NCI-H446 treated with DMSO at 0.1 percent for 48 hours (cell line): ENCODE measurements at places on chromosomes 7 and 10.

- DNase-seq, result no peak
Measured at GRCh38 chr7:26153241-26153822, 1.3 kb downstream of the NFE2L3 start.

DNA sequence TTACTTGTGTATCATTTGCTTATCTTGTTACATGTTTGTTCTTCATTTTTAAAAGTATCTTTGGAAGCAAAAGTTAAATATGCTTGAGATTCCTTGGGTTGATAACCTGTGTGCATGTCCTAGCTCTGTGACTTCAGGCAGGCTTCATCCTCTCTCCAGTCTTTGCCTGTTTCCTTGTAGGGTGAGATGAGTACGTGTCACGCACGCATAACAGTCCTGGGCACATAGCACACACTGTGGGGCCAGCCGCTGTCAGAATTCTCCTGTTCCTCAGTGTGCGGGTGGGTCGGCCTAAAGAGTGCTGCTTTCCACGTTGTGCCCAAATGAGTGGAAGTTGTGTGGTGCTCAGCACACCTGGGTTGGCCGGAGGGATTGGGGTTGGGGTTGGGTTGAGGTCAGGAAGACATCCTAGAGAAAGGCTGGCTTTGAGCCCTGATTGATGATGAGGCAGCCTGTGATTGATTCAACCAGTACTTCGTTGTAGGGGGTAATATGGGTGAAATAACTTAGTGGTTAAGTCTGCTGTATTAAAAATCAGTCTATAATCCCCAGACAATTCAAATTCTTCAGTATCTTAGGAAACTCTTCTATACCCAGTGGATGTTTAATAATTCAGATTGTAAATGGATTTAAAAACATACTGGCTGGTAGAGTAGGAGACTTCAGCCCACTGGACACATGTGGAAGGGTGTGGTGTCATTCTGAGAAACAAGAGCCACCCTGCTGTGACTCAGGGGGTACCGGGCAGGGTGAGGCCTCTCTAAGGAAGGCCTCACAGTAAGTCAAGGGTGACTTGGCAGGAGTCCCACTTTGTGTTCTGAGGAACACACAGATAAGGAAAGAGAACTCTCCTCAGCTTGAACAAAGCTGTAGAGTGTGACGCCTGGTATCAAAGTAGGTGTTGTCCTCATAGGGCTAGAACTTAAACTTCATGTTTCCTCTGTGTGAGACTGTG is 54.8 kb downstream of the DAGLB start:
- DNase-seq, result no peak

DNA sequence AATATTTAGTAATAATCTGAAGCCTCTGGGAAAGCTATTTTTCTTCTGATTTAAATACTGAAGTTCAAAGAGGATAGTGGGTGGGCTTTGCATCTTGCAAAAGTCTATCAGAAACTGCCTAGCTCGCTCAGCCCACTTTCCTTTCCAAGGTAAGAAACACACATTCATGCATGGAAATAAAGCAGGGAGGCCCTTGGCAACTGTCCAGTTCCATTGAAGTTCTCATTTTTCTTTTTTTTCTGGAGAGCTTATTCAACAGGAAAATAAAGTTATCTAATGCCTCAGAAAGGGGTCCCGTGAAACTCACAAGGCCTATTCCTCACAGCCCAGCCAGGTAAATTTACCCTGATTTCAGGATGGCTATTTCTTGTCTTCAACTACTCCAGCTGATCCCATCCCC is 654.9 kb downstream of the KCNMA1 start:
- no peak for DNase-seq

GRCh38 chr10:12243864-12244620 is 48.1 kb downstream of the CDC123 start:
- DNase-seq, result no peak

DNA sequence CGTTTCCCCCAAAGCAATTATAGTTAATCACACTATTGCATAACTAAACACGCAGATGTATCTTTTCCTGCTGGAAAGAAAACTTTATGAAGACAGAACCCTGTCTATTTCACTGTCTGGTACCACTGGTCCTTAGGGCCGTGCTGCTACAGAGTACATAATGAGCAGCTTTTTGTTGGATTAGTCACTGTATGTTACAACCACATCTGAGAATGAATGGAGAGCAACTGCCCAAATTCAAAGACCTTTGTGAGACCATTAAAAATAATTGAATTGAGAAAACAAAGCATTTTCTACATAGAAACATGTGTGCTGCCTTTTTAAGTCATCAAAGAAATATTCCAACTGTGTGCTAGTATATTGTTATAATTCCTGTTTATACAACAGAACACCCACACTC is 111.3 kb upstream of the SORCS1 start:
- no peak for DNase-seq

- DNase-seq, result no peak
Measured at GRCh38 chr7:110941385-110941784, 149.5 kb upstream of the LRRN3 start.

DNA sequence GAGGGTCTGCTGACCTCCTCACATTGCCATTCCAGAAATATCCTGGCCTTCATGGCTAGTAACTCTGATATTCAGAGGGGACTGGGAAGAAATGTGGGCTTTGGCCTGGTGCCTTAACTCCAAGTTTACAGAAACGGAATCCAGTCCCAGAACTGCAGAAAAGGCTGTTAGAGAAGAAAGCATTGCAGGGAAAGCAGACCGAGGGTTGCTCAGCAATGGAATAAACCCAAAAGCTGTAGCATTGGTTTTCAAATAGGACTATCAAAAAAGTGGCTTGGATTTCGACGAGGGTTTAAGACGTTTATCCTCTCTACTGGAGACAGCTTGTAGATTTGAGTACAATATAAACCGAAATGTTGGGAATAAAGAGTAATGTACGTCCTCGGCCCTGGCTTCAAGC is 425.8 kb upstream of the FOXK1 start:
- no peak for DNase-seq

DNA sequence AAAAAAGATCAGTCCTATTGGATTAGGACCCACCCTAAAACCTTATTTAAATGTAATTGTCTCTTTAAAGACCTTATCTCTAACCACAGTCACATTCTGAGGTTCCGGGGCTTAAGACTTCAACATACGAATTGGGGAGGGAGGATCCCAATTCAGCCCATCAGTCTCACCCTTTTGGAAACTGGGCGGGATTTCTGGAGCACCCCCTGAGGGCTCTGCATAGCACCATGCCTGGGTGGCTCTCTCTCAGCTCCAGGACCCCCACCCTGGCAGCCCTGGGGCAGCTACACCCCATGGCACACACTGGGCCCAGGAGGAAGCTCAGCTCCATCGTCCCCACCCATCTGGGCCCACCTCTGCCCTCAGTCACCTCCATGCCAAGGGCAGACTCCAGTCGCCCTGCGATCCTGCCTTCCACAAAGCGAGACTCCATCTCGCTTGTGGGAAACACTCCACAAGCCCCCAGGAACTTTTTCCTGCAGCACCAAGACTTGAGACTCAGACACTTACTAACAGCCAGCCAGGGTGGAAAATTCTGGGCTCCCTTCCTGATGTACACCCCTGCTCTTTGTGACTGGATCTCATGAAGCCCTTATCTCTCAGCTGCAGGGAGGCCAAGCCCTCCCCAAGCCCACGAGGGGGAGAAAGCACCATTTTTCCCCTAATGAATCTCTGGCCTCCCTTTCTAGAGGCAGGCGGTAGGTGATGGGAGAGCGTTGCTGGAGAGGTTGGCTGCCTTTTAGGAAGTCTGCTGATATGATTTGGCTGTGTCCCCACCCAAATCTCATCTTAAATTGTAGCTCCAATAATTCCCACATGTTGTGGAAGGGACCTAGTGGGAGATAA is 90.8 kb upstream of the KDM7A start:
- no peak for DNase-seq

DNA sequence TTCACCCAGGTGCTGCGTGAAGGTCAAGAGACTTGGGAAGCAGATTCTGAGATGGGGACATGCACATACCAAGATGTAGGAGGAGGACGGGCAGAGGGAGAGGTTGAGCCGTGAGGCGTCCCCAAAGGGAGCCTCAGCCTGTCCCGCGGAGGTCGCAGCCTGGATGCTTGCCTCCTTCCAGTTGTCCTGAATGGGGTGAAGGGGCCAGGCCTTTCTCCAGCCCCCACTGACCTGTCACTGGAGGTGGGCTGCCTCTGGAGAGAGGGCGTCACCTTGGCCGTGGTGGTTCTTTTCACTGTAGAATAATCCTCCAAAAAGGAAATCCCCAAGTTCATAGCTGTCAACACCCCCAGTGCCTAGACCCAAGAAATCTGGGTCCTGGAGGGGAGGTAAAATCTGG is 283.0 kb upstream of the VSTM2A start:
- no peak for DNase-seq

- DNase-seq, result no peak
Measured at GRCh38 chr10:69734797-69735468, 66.8 kb upstream of the COL13A1 start.

- DNase-seq, result no peak
Measured at GRCh38 chr7:34240417-34240816, 335.1 kb downstream of the BMPER start.

GRCh38 chr7:77327067-77327931 is 88.8 kb downstream of the GSAP start:
- no peak for DNase-seq

DNA sequence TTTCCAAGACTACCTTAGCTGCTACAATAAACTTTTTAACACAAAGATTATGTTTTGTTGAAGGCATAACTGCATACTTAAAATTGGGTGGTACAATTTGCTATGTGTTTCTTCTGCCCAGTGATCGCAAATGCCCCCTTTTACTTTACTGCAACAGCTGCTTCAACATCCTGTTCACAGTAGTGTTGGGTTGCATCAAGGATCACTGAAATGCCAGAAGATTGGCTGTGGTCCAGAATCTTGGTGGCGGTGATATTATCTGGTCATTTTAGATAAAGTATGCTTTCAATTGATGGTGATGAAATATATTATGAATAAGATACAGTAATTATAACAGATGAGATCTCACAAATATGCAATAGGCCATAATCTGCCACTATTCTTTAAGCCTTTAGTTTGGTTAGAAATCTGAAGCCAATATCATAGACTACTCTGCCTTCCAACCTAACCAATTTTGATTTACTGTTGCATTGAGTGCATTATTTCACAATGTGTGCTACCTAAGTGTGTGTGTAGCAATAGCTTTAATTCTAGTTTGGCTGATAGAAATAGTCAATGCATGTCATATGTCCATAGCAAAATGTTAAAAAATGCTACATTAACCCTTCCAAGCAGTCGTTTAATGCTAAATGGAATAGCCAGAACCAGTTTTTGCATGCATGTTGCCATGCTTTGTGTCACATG is 29.8 kb upstream of the ING3 start:
- DNase-seq, result no peak

DNA sequence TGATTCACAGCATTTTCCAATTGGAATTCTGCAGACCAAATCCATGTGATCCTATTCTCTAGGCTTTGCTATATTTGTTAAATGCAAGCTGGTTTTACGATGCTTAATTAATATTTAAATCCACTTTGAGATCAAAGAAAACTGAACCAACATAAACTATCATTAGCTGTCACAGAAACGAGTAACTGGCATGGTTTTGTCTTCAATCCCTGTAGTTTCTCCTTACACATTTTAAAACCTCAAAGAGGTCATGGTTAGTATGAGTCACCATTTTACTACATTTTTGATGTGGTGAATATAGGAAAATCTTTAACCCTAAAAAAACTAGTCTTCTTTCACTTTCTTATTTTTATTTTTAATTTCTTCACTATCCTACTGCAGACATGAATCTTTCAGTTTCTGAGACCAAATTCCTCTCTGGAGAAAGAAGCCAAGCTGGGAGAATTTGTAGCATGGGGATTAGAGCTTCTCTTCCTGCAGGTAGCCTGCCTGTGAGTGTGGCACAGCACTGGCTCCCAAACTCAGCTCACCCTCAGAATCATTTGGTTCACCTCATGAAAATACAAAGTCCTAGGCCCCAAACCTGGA is 8.7 kb upstream of the LIPM start:
- DNase-seq, result no peak
